Activated CD4-positive, CD25-positive, alpha-beta regulatory T cell treated with anti-CD3 and anti-CD28 coated beads, Interleukin-2, amount 50 U/mL, for 72 hours (primary cell): ENCODE measurements at places on chromosomes 5 and 9.

DNA sequence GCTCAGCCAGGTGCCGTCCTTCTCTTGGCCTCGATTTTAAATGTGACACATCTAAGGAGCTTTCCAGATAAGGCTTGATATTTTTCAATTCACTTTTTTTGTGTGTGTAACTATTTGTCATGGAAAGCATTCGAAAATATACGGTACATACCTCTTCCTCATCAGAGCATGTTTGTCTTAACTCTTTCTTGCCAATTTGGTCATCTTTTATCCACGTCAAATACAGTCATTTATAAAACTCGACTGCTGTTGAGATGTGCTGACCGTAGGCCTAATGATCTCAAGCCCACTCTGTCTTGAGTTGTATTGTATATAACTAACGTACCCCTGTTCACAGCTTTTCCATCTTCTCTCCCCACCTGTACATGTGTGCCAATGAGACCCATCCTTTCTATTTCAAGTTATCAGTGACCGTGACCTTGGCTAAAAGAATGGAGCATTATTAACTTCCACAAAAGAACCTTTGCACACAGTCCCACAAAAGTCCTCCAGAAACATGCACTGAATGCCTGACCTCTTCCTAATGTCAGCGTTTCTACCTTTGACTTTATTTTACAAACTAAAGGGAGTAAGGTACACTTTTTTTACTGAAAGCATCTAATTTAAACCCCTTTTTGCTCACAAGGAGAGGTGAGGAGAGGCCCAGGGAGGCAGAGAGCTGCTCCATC is 61.6 kb downstream of the IPPK start:
- no peak for DNase-seq

DNA sequence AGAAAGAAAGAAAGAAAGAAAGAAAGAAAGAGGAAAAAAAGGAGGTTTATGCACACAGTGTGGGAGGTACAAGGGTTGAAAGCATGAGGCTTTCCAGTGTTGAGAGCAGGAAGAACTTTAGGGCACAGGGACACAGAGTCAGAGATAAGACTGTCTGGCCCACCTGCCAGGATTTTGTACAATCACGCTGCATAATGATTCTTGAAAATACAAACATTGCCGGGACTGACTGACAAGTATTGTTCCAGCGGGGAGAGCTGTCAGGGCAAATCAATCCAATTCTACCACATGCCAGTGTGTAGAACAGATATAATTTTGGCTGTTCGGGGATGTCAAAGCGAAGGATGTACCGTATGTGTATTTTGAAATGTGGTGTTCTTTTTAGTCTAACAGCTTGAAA is 254.7 kb downstream of the NTRK2 start:
- DNase-seq, result no peak

DNA sequence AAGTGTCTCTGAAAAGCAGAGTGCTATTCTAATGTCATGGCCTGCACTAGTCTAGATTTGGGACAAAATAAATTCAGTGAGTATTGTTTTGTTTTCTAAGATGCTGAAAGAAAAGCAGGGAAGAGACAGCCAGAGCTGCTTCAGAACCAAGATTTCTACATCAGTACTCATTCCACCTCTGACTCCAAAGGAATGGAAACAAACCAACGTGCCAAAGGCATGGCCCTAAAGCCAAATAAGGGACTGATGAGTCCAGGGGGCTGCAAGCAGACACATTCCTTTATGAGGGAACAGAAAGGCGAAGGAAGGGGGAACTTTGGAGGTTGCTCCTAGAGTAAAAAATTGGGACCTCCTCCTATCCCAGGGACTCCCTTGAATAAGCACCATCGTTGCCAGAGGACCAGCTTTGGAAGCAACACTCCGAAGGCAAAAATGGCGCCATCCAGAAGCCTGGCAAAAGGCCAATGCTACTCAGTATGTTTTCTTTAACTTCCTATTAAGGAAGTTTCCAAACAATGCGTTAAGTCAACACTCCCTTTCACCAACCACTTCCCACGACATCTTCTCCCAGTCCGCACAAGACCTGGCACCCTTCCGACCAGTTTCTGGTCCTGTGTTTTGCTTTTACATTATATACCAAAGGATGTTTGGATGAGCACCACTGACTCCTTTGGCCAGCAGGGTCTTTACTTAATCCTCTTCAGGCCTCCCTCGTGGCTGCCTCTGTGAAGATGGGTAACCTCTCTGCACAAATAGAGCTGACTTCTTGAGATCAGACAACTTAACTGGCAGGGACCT is 31.6 kb downstream of the ADAM19 start:
- no peak for DNase-seq

DNA sequence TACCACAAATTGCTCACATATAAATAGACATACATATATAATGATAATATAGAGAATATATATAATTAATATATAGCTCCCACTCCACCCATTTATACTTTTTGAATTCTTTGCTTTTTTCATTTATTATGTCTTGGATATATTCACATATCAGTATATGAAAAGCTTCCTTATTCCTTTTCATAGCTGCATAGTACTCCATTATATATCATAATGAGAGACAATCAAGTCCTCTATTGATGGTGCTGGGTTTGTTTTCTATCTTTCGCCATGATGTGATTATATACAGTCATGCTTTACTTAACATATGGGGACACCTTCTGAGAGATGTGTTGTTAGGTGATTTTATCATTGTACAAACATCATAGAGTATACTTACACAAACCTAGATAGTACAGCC is 51.6 kb upstream of the ELL2 start:
- DNase-seq, result no peak

- no peak for DNase-seq
Measured at GRCh38 chr9:129436751-129437625, 183.9 kb downstream of the C9orf50 start.

DNA sequence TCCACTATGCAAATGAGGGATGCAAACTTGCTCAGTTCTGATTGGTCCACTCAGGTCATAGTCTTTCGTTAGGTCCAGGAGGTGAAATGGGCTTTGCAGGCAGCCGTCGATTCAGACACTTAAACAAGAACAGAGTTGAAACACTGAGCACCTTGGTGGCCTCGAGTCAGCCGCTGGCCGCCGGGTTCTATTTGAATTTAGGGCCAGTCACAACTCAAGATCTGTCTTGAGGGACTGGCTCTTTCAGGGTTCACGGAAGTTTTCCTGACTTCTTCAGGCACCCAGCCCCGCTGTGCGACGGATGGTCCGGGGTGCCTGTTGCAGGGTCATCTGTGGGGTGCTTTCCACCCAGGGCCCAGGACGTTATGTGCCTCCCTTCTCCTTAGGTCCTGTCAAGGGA is 412.8 kb upstream of the IRX4 start:
- DNase-seq, result no peak

- DNase-seq, result no peak
Measured at GRCh38 chr5:50873595-50874277, 207.3 kb downstream of the PARP8 start.

- DNase-seq, result no peak
Measured at GRCh38 chr5:1844708-1845436, 37.9 kb downstream of the IRX4 start.

DNA sequence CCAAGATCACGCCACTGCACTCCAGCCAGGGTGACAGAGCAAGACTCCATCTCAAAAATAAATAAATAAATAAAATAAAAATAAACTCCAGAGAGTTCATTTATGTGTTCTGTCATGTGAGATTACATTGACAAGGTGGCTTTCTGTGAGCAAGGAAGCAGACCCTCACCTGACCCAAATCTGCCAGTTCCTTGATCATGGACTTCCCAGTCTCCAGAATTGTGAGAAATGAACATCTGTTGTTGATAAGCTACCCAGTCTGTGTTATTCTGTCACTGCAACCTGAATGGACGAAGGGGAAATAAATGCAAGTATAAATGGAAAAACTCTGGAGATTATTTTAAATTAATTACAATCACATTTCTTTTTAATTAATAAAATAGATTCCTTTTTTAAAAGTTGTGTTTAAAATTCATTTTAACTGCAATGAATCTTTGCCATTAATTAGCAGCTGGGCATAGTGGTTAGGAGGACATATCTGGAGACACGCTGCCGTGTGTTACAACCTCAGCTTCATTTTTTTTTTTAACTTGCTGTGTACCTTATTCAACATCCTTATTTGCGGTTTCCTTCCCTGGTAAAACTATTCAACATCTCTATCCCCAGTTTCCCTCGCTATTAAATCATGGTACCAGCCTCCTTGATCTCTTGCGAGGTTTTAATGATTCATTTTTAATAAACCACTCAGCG is 376.4 kb downstream of the CHSY3 start:
- no peak for DNase-seq

DNA sequence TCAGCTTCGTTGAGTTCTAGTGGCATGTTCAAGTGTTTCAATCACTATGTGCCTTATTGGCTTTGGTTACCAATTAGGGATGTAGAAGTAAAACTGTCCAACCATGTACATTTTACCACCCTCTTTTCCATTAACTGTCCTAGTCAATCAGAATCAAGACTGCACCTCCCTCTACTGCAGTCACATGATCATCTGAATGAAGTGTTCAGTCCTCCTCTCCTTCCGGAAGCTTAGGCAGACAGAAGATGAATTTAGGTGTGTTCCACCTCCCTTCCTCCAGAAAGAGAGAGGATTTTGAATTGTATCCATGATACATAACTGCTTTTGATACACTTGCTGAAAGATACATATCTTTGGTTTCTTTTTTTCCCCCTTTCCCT is 133.7 kb downstream of the ERCC6L2 start:
- DNase-seq, result no peak

- DNase-seq, result no peak
Measured at GRCh38 chr9:102434545-102434944, 560.6 kb upstream of the CYLC2 start.

DNA sequence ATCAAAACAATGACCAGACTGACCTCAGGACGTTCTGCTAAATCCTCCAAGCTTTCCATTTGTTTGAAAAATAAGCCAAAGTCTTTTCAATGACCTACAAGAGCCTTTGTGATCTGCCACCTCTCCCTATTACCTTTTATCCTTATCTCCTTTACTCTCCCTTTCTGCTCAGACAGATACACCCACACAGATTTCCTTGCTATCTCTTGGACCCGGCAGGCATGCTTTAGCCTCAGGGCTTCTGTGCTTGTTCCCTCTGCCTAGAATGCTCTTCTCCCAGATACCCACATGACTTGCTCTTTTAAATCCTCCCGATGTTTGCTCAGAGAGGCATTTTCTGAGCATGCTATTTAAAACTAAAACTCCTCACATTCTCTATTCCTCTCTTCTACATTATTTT is 8.9 kb upstream of the ELOVL7 start:
- no peak for DNase-seq

GRCh38 chr5:9440517-9440916 is 105.4 kb downstream of the SEMA5A start:
- DNase-seq, result no peak

DNA sequence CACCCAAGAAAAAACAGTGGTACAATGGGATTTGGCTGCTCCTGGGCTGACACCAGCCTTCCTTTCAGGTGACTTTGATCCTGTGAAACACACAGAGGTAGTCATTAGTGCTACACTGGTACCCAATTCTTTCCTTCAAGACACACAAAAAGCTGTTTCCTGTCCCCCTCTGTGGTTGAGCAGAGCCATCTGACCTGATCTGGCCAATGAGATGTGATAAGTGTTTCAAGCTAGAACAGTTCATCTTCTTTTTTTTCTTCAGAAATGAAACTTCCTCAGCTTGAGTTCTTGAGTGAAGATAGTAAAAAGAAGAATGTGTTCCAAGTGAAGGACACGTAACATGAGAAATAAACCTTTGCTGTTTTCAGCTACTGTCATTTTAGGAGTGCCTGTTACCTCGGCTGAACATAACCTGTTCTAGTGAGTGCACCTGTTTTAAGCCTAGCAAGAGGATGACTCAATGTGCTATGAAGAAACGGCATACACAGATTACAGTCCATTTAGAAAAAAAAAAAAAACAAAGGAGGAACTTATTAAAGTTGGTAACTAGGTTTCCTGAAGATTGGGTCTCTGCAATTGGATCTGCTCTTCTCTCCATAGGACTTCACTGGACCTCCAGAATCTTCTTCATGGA is 287.8 kb downstream of the GAS1 start:
- DNase-seq, result no peak

DNA sequence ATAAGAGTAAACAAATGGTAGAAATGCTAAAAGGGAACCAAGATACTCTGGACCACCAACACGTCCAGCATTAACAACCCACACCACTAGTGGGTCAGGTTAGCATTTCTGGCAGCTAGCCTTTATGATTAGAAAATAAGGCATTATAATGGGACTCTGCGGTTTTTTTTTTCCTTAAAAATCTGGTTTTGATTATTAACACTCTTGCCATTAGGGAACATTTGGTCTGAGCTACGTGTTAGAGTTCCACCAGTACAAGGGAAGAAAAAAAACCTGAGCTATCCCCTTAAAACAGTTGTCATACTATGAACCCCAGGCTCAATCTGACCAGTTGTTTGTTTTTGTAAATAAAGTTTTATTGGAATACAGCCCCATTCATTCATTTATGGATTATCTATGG is 110.4 kb downstream of the NTRK2 start:
- DNase-seq, result no peak

DNA sequence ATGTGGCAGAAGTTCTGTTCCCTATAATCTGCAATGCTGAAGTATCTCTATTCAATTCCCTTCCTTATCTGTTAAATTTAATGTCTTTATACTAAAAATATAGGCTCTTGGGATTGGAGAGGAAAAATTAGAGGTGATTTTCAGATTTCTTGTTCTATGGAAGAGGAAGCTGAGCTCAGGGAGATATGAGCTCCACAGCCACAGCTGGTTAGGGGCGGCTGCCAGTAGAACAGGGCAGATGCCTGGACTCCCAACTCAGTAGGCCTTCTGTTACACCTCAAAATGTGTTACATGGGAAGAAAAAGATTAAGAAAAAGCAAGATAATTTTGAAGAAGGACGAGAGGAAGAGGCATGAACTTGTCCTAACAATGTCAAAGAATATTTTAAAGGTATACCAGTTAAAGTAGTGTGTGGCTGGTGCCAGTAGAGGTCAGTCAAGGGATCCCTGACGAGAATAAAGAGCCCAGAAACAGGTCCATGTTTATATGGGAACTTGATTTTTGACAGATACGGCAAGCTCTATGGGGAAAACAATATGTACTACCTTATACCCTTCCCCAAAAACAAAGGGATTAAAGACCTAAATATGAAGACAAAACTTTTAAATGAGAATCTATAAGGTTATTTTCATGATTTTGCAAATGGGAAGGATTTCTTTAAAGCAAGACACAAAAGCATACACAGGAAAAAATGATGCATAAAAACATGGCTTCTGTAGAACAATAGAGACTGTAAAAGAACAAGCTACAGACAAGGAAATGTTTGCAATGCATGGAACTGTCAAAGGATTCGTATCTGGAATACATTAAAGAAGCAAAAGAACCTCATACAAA is 28.7 kb downstream of the DNAJC21 start:
- no peak for DNase-seq

DNA sequence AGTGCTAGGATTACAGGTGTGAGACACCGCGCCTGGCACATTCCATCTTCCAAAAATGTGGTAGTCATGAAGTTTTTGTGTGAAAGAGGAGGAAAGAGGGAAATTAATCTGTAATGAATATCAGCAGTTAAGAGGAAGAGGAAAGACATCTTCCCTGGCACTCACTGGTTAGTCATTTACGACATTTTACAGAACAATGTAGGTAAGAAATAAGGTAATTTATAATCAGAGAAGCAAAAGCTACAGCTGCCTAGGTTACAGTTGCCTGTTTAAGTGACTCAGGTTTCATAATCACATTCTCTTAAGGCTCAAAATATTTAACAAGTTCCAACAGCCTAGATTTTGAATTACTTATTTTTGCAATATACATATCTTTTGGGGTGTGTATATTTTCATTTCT is 26.9 kb downstream of the CNOT6 start:
- no peak for DNase-seq

GRCh38 chr9:73411494-73411893 is 259.8 kb downstream of the ANXA1 start:
- no peak for DNase-seq

GRCh38 chr9:17230646-17231045 is 95.8 kb downstream of the CNTLN start:
- no peak for DNase-seq
